ENCODE measurements at places on chromosomes 13 and 19.

DNA sequence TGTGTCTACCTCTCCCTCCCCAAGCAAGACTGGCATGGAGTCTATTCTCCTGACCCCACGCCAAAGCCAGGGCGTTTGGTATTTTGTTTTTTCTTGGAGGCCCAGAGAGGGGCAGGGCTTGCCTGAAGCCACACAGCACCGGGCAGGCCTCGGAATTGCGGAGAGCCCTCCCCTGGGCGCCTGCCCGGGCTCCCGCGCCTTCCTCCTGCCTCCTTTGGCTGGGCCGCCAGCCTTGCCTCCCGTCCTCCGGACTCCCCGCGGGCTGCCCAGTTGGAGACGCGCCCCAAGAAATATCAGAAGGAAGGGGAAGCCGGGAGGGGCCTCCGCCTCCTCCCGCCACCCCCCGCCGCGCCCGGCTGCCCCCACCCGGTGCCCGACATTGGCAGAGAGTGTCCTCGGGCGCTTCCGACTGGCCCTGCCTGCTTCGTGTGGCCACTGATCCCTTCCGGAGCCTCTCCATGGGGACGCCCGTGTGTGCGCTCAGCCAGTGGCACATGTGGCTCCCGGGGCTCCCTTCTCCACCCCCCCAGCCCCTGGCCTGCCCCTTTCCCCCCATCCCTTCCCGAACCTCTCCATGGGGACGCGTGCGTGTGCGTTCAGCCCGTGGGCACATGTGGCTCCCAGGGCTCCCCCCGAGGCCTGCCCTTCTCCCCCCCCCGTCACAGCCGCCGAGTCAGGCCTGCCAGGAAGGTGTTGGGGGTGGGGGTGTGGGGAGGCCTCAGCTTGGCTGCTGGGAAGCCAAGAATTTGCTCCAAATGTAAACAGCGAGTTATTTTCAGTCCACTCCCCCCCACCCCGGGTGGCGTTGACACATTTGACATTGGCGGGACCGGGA lies 37.3 kb downstream of the NFIC start:
- no peak for DNase-seq

- no peak for DNase-seq
Measured at GRCh38 chr13:113016526-113017295, 47.7 kb downstream of the MCF2L start.

DNA sequence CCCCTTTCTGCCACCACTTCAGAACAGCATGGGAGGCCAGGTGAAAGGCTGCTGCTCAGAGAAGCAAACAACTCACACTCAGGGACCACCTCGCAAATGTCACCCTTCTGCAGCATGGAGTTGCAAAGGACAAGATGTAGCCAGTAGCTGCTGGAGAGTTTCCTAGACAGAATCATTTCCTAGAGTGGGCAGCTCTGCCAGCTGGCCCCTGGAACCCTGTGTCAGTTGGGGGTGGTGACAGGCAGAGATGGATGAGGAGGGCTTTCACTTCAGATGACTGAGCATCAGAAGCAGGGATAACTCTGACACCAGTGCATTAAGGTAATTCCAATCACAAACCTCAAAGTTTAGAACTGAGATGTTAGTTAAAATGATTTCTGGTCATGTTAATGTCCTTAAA lies 34.4 kb upstream of the EPHX3 start:
- DNase-seq: no peak

DNA sequence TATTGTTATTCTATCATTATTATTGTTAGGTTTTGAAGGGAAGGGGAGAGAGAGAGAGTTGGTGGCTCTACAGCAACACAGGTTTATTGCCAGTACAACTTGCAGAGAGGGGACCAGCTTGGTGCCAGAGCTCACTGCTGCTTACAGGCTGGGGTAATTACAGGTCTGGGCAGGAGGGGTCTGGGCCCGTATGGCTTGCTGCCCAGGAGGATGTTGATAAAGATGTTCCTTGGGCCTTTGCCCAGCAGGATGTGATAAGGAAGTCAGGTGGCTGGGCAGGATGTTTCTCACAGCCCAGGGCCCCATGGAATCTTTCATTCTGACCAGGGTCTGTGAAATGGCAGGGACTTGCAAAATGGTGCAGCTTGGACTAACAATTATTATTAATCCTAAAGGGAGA lies 64.2 kb upstream of the ZNF599 start:
- DNase-seq: no peak

DNA sequence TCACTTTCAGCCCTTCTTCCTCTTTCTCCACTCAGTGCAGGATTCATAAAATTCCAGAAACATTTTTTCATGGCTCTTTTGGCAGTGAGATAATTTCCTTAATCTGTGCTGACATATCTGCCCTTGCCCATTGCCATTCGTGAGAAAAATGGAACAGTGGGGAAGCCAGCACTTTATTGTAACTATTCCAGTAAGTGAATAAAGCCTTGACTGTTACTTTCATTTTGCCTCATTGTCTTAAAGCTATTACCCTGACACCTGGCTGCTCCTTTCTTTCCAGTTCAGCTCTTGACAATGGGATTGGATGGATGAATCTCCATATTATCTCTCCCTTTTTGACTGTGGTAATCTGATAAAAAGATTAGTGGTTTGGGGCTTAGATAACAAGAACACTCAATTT lies 1068.1 kb upstream of the PCDH20 start:
- no peak for DNase-seq

- DNase-seq: no peak
Measured at GRCh38 chr13:27076421-27076820, 95.2 kb downstream of the USP12 start.

DNA sequence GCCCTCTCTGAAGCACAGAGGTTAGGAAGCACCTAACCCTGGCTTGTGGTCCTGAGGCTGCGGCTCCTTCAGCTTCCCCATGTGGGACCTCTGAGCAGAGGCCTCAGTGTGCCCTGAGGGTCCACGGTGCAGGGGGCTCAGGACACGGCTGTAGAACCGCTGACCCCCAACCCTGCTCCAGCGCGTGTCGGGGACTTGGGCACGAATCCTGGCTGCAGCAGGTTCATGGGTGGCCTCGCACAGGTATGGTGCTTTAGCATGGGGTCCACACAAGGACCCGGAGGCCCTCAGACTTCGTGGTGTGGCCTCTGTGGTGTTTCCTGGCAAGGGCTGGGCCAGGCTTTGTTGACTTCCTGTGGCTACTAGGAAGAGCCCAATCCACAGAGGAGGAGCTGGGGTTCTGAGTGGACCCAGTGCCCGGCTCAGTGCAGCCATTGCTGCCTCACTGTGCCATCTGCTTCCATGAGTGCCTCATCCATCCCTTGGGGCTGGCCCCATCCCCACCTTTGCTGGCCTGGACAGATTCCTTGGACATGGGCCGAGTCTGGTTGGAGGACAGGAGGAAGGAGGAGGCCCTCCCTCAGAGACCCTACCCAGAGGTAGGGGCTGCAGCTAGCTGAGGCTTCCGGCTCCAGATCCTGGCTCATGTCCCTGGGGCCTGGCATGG lies 24.5 kb downstream of the ZBTB7A start:
- DNase-seq: no peak

- no peak for DNase-seq
Measured at GRCh38 chr13:52804202-52804641, 44.2 kb downstream of the PCDH8 start.

DNA sequence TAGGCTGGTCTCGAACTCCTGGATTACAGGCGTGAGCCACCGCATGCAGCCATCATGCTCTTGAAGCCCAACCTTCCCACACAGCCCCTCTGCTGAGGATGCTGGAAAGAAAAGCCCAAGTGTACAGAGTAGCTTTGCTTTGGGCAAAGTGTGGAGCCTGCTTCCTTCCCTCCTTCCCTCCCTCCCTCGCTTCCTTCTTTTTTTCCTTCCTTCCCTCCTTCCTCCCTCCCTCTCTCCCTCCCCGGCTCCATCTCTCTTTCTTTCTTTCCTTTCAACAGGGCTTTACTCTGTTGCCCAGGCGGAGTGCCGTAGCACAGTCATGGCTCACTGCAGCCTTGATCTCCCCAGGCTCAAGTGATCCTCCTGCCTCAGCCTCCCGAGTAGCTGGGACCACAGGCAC lies 2.7 kb downstream of the CC2D1A start:
- DNase-seq: no peak

DNA sequence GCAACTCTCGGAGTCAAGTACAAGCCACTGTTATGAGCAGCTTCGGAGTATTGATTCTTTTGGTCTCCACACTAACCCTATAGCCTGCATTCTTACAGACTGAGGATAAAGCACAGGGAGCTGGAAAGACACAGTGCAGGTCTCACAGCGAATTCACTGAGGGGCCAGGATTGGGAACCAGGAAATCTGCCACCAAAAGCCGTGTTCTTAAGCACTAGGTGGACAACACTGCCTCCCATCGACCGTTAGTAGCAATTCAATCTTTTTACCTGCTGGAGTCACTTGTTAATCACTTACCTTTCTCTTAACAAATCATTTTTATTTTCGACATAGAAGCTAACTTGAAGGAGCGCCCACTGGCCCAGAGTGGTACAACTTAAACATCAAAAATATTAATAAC lies 6.3 kb downstream of the PMIS2 start:
- peak; percentile 41 for DNase-seq

GRCh38 chr13:52395704-52396103 lies 10.3 kb downstream of the THSD1 start:
- no peak for DNase-seq

DNA sequence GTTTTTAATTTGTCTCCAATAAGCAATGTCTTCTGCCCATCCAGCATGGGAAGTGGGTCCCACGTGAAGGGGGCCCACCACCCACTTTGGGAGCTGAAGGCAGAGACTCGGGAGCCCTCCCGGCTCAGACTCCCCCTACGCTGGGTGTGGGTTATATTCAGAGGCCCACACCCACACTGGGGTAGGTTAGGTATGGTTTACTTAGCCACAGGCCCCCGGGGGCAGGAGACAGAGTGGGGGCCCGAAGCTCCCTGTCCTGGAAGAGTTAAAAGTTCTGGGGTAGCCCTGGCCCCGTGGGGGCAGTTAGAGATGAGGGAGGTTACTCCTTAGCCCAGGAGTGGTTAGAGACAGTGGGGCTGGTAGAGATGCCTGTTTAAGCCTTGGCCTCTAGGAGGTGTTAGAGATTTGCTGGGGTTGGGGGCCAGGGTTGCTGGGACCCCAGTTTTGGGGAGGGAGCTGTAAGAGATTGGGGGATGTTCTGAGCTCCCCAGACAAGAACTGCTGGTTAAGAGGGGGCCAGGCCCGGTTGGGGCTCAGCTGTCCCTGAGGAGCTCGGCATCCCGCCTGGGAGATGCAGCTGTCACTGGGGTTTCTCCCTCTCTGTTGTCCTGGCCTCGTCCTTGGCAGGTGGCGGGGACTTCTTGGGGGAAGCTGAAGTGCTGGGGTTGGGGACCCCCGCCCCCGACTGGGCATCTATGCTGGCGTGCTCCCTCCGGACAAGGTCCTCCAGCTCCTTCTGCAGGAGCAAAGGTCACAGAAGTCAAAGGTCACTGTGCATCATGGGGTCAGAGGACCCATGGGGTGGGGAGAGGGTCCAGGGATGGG lies 712 bp upstream of the RINL start:
- no peak for DNase-seq

GRCh38 chr19:51772977-51773376 lies 12.0 kb downstream of the FPR2 start:
- no peak for DNase-seq

- DNase-seq: peak; percentile 66
Measured at GRCh38 chr13:32407854-32408253, 20.1 kb downstream of the N4BP2L1 start.

DNA sequence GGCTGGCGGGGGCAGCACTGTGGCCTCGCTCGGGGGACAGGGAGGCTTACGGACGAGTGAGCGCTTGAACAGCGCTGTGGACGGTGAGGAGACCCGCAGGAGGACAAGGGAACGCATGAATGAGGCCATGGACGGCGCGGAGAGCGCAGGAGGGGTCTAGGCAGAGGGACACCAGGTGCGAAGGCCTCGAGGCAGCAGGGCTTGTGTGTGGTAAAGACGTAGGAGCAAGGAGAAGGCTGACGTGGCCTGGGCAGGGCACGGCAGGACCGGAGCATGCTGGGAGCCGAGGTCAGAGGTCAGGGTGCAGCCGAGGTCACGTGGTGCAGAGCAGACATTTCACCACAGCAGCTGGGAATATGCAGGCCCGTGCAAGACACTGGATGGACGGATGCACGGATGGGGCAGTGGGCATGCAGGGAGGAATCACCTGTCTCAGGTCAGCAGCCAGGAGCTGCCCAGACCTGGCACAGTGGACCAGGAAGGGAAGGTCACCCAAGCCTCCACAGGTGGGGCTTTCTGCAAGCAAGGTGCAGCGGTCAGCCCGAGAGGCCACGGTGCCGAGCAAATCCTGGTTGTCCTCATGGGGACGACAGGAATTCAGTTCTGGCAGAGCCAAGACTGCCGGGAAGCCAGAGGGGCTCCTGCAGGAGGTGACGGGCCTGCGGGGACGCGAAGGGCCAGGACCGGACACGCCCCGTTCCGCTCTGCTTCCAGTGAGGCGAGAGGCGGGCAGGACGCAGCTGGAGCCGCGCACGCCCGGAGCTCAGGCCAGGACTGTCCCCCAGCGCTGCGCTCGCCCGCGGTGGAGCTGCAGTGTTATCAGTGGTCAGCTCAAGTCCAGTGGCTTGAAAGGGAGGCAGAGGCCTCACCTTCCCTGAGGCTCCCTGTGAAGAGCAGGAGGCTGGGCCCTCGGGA lies 72.2 kb downstream of the RASA3 start:
- no peak for DNase-seq

- DNase-seq: no peak
Measured at GRCh38 chr13:39297664-39298171, 259.5 kb downstream of the NHLRC3 start.

DNA sequence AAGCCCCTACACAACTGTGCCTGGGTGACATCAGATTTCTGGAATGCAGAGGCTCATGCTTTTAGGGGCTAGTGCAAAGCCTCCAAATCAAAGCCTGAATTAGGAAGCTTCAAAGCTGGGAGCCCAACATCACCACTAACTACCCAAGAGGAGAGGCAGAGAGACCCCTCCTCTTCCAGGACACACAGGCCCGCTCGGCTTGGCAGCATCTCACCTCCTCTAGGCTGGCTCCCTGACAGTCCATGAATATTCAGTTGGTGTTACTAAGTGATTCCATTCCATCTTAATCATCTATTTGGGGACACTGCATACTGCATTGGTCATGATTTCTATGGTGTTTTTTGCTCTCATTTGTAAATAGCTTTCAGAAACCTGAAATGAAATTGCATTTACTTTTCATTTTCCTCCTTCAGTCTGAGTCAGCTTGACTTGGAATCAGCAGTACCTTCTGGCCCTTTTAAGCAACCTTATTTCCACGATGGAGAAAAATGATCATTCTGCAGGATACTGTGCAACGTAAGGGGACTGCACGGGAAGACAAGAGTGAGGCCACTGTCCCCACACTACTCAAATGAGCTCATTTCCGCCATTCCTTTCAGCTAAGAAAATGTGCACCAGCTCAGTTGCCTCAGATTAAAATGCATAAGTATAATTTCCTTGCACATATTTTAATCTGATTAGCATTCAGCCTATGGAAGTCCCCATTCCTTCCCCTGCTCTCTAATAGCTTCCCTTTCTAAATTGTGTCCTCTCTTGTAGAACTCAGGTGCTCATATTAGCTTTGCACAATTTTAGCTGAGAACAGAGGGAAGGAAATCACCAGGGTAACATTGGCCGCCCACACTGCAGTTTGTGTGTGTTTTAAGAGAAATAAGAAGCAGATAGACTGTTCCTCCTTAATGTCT lies 219.9 kb downstream of the RFC3 start:
- no peak for DNase-seq

GRCh38 chr13:53007872-53008271 lies 20.7 kb upstream of the OLFM4 start:
- no peak for DNase-seq

Data from activated CD4-positive, alpha-beta T cell treated with anti-CD3 and anti-CD28 coated beads, Interleukin-10, Interleukin-2, amounts not matched to agents 100 ng/mL and 50 ng/mL, durations not matched to agents 16 hours and 8 hours (primary cell).